Right renal pelvis (tissue), 4 donors: ENCODE measurements at places on chromosomes 5 and 9.

DNA sequence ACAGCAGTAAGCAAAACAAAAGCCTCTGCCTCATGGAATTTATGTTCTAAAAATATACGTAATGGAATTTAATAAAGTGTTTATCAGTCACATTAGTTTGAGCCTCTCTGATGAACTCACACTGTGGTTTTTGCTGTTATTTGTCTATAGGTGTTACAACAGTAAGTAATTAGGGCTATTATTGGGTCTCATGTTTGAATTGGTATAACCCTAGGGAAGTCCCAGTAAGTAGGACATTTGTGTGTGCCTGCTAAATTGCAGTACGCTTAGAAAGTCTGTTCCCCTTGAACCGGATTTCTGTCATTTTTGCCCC lies 197.6 kb downstream of the NR3C1 start:
- no peak for DNase-seq

DNA sequence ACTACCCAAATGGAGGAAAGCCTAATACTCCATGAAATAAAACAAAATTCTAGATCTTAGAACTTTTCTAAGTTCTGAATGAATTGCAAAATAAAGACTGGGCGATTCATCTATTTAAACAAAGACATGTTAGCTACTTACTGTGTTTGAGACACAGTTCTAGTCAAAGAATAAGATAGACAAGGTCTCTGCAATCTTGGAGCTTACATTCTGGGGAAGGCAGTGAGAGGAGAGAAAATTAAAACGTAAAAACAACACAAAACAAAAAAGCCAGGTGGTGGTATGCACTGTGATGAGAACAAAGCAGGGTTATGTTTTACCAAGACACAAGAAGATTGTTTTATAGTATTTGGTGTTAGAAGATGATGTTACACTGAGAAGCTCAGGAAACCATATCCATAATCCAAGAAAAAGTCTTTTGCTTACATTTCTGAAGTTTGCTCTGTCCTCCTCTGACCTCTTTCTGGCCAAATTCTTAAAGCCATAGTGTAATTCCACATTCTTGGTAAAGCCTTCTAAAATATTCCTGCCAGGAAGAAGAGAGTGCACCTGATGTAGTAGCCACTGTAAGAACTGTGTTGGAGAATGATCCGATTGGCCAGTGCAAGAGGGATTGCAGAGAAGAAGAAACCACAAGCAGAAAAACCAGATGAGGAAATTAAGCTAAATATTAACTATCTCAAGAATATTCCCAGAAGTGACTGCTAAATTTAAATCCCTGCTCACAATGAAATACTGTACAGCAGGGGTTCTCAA lies 218.4 kb downstream of the PCSK1 start:
- no peak for DNase-seq

DNA sequence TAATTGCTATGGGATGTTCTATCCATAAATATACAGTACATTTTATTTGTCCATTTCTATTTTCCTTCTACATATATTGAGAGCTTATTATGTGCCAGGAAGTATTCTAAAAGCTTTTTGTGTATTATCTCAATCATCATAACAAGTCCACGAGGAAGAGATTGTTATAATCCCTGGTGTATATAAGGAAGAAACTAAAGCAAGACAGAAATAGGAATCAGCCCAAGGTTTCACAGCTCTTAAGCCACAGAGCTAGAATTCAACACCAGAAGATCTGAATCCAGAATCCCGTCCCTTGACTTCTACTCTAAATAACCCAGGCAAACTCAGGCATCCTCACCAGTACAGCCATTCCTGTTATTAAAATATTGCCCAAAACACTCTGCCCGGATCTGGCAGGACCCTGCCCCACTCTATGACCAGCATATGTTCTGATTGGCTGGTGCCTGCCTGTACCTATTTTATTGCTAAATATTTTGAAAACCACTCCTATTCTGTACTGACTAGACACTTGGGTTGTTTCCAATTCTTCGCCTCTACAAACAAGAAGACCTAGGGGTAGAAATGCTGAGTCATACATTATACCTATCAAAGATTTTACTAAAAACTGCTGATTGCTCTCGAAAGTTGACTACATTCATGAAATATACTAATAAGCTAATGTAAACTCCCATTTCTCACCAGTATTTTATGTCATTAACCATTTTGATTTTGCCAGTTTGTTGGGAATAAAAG lies 297.4 kb downstream of the ENC1 start:
- DNase-seq = no peak

- DNase-seq = no peak
These were observed 11.2 kb downstream of the POC5 start for GRCh38 chr5:75706016-75706415.

- no peak for DNase-seq
These were observed 819.4 kb downstream of the SEMA5A start for GRCh38 chr5:8726383-8727036.
